ENCODE measurements at places on chromosomes 4 and X.

DNA sequence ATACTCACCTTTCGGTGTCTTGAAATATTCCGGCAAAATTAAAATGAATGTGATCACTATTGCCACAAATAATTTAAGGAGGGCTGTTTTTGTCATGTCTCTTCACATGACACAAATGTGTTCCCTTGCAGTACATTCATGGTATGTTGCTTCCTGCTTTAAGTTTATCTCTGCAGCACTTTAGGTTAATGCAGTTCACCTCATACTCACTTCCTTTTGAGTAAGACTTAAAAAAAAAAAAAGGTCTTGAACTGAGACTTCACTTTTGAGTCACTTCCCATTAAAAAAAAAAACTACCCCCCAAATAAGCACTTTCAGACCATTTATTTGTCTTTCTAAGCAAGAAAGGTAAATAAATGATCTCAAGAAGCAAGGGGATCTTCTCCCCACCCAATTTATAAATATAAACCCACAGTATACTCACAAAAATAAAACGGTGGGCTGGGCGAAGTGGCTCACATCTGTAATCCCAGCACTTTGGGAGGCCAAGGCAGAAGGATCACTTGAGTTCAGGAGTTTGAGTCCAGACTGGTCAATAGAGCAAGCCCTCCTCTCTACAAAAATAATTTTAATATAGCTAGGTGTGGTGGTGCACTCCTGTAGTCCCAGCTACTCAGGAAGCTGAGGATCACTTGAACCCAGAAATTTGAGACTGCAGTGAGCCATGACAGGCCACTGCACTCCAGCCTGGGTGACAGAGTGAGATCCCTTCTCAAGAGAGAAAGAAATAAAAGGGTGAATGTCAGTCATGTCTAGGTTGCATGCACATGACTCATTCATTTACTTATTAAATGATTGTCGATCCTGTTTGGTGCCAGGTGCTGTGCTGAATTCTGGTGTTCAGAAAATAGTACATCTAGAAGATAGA lies at the start of gene TMEM156:
Gene TMEM156 (minus strand): TSS at position 192 of the 868 bp plus-strand sequence. CDS start 96 bp downstream, at position 96.
- no peak for DNase-seq

- DNase-seq: no peak
Measured at GRCh38 chrX:29941287-29941686, 274.1 kb upstream of the MAGEB2 start.

- no peak for DNase-seq
Measured at GRCh38 chrX:65407157-65407626, 127.4 kb downstream of the LAS1L start.

GRCh38 chr4:88939697-88940096 lies 117.3 kb downstream of the FAM13A start:
- DNase-seq: no peak

GRCh38 chrX:120568035-120568434 lies 7.3 kb upstream of the CUL4B start:
- no peak for DNase-seq

GRCh38 chr4:4637710-4638109 lies 95.9 kb upstream of the STX18 start:
- no peak for DNase-seq

- DNase-seq: no peak
Measured at GRCh38 chr4:83758285-83758684, 222.4 kb downstream of the GPAT3 start.

DNA sequence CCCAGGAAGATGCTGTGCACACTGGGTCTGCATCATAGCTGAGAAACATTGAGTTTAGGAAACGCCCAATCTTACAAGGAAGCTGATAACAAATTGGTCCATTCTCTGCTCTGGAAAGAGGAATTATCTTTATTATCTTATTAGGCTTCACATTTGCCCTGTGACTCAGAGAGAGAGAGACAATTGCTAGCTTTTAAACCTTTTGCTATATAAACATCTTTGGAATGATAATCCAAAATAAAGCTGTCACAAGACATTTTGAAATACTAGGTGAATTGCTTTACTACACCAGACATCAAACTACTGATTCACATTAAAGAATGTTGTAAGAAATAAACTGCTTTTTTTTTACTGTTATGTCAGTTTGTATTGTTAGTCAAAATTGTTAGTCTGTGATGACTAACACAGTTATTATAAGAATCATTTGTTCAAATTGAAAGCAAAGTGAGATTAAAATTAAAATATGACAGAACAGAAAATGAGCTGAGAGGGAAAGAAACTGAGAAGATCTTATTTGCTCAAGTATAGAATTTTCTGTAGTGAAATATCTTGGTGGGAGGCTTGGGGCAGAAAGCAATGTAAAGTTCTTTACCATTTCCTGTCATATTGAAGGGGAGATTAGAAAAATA lies 765.4 kb upstream of the PCDH10 start:
- no peak for DNase-seq

DNA sequence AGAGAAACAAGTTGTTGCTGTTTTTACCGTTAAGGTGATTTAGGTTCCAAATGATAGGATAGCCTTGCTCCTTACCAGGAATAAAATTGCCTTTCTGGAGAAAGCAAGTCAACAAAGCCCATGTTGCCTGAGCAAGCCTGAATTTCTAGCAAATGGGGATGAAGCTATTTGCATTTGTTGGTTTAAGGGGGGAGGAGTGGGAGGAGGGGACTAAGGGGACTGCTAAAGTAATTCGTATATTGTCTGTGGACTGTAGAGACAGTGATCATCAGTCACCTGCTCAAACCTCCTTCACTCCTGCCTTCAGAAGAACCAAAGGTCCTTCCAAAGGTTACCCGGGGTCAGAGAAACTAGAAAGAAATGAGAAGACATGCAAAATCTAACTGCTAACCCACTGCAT lies 65.8 kb downstream of the SCML2 start:
- no peak for DNase-seq

- no peak for DNase-seq
Measured at GRCh38 chrX:17525266-17525665, 150.3 kb downstream of the NHS start.
